ENCODE measurements at places on chromosomes 1 and 21.
A peak's percentile ranks its signal among the peaks of the same experiment; 100 is the strongest.

- no peak for DNase-seq
These were observed 13.4 kb upstream of the SVBP start for GRCh38 chr1:42830631-42831030.

- DNase-seq, result no peak
These were observed 336.7 kb upstream of the PROX1 start for GRCh38 chr1:213651077-213651476.

DNA sequence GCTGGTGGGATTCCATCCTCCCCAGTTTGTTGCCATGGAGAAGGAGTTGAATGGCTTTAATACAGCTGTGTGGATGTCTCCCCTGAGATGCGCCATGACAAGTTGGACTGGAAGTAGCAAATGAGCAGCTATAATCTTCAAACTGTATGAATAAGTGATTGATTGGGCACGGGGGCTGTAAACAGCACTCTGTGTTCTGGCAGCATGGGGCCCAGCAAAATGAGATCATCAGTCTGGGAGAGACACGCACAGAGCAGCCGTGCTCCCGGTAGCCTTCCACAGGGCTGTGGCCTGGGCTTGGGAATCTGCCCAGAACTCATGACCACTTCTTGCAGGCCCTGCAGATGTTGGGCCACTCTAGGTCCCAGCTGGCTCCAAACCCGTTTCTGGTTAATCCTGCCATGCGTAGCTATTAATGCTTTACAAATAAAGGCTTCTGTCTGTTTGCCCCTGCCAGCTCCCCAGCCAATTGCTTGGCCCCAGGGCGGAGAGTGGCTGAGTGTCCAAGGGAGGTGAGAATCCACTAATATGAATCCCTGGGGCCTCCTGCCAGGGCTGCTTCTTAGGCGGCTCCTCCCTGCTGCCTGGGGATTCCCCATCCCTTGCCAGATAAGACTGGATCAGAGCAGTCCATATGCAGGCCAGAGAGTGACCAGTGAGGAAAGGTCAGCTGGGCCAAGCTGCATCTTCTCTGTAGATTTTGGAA is 642.9 kb downstream of the AJAP1 start:
- peak; percentile 48 for DNase-seq

- DNase-seq, result peak; percentile 83
These were observed 46.8 kb downstream of the PTPRU start for GRCh38 chr1:29282924-29283803.

DNA sequence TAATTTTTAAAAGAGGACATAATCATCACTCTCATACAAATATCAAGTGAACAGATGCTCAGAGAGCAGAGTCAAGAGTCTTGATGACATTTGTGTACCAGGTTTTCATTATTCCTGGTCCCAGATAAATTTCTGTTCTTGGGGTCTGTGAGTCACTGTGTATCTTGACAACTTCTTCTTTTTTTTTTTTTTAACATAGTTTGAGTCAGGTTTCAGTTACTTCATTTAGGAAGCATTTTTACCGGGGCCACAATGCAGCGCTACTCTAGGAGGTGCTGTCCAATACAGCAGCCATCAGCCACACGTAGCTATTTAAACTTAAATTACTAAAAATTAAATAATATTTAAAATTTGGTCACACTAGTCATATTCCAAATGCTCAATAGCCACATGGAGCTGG is 188.1 kb upstream of the SAMSN1 start:
- no peak for DNase-seq

DNA sequence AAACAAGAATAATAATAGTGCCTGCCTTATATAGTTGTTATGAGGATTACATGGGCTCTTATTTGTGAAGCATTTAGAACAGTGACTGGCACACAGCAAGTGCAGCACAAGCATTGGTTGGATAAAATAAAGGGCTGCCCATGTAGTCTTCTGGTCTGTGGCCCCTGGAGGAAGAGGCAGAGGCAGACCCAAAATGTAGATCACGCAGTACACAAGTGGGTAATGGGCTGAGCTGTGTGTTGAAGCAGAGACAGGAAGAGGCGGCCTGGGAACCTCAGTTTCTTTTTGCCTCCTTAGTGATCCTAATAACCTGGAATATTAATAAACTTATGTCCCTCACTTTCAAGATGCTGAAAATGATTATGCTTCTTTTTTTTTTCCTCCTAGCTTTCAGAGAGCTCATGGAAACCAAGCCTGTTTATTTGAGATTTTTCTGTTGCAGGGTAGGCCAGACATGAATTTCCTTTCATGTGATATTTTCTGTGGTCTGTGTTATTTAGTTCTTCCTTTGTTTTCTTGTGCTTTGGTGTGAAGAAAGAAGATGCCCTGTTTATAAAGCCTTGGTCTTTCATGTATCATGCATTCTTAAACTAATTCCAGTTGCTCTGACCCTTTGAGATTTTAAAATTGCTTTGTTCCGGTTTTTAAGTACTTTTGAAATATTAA is 42.5 kb downstream of the LRRC8D start:
- no peak for DNase-seq

GRCh38 chr21:31012133-31013089 is 25.9 kb downstream of the KRTAP19-8 start:
- DNase-seq, result no peak

- DNase-seq, result peak; percentile 23
These were observed 21.5 kb upstream of the DDOST start for GRCh38 chr1:20682571-20683236.

- DNase-seq, result no peak
These were observed 50.6 kb upstream of the HP1BP3 start for GRCh38 chr1:20837554-20838192.

- no peak for DNase-seq
These were observed 11.5 kb upstream of the CFAP45 start for GRCh38 chr1:159911326-159912070.

- DNase-seq, result no peak
These were observed 136.8 kb downstream of the KCNK2 start for GRCh38 chr1:215219372-215219771.

GRCh38 chr21:42117229-42117966 is 46.3 kb downstream of the UMODL1 start:
- DNase-seq, result peak; percentile 90

GRCh38 chr1:181479137-181479745 is 4.1 kb upstream of the CACNA1E start:
- peak; percentile 72 for DNase-seq

DNA sequence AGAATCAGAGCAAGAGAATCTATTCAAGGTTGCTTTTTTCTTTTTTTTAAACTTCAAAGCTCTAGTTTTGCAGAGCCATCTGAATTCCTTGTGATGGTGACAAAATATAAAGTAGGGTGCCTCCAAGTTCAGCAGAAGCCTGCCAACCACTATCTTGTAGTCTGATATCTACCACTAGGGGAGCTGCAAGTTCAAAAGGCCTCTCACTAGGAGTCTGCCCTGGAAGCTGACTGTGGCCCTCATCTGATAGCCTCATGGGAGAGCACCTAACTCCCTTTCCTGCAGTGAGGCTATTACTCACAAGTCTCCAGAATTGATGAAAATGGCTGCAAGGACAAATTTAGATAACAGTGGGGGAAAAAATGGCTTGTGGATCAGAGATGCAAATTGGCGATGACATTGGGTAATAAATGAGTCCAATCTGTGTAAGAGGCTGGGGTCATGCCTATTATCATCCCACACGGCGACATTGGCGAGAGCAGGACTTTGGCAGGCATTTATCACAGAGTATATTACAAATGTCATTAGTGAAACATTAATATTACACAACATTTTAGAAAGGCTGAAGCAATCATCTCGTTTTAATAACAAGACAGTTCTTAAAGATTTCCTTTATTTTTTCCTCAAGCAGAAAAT is 10.7 kb upstream of the ZP4 start:
- no peak for DNase-seq

DNA sequence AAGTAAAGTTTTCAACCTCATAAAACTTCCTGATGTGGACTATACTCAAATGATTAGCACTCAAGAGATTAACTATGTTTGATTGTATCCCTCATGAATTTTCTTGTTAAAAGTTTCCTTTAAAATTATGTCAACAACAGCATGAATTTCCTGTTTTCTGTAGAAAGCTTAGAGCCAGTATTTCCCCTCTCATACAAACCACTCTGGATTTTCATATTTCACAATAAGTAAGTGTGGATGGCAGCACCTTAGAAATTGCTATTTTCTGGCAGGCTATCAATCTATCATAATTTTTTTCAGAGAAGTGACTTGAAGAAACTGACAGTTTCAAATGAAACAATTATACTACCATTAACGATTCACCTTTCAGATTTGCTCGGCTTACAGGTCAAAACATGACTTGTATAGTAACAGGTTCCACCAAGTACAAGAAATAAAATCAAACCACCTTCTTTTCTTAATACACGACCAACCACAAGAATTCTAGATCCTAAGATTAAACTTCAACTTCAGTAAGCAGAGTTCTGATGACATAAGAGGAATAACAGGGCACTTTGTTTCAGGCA is 20.8 kb downstream of the ELK4 start:
- DNase-seq, result peak; percentile 28

DNA sequence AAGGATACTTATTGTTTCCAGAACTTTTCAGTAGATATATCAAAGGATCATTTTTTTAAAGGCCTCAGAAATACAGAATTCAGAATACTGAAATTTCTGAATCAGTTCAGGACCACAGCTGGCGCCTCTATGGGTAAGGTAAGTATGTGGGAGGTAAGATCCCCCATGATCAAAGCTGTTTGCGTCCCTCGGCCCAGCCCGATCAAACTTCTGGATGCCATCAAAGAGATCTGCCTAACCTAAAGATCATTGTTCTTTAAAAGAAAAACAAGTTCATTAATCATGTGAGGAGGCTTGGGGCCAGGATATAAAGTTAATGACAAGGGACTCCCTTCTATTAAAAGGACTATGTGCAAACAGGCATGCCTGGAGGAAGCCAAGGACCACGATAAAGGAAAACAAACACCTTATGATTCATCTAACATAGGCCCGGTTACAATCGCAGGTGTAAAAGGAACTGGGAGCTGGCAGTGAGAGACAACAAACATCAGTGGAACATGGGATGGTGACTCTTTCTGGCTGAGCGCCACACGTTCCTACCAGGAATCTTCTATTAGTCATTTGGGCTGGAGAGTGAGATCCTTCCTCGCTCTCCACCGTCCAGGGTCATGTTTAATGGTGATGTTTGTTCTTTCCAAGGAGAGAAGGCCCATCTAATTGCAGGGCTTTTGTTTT is 2.8 kb upstream of the BACE2 start:
- DNase-seq, result no peak

- DNase-seq, result no peak
These were observed 766 bp upstream of the SLC44A3 start for GRCh38 chr1:94819238-94819944.

DNA sequence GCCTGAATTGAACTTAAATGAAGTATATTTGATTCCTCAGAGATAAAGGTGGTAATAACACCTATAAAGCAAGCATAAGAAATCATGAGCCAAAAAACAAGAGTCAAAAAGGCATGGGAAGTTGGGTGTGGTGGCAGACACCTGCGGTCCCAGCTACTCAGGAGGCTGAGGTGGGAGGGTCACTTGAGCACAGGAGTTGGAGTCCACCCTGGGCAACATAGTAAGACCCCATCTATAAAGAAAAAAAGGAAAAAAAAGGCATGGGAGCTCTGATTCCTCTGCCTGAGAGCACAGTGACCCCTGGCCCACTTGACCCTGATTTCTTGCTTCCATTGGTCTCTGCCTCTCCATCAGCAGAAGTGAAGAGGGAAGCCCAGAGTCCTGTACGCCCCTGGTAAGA is 40.3 kb downstream of the MT1HL1 start:
- DNase-seq, result no peak

DNA sequence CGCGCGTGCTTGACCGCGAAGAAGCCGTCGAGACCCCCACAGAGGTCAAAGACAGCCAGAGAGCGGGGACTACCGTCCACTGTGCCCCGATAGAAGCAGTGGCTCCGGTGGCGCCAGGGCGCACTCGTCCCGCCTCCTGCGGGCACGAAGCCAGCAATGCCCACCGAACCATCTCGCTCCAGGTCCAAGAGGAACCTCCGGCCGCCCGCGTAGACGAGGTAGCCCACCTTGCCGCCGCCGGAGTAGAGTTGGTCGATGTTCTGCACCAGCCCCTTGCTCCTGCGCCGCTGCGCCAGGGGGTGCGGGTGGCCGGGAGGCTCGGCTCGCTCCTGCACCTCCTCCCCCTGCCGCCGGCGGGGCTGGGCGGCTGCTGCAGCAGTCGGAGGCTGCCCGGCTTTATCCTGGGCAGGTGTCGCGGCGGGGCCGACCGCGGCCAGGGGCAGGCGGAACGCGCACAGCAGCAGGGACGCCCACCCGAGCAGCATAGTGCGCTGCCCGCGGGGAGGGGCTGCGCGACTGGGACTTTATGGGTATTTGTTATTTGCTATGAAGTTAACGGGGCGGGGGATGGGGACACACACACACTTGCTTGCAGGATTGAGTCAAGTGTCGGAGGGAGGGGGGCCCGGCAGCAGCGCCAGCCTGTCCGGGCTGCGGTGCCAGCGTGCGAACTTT is 844 bp downstream of the ADAMTS5 start:
- peak; percentile 36 for DNase-seq

DNA sequence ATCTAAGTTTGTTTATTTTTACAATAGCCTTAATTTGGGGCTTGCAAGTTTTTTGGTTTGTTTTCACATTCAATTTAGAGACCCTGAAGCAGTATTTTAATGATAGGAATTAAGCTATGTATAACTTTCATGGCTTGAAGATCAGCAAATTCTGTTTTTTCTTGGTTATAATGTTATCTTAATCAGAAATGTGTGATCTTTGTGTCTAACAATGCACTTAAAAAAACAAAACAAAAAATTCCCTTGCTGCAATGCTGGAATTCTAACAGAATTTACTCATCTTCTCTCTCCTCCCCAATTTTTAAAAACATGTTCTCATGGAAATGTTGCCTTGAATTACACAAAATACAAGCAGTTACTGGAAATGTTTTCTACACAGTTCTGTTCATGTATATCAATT is 113.1 kb downstream of the OLFML2B start:
- DNase-seq, result no peak

DNA sequence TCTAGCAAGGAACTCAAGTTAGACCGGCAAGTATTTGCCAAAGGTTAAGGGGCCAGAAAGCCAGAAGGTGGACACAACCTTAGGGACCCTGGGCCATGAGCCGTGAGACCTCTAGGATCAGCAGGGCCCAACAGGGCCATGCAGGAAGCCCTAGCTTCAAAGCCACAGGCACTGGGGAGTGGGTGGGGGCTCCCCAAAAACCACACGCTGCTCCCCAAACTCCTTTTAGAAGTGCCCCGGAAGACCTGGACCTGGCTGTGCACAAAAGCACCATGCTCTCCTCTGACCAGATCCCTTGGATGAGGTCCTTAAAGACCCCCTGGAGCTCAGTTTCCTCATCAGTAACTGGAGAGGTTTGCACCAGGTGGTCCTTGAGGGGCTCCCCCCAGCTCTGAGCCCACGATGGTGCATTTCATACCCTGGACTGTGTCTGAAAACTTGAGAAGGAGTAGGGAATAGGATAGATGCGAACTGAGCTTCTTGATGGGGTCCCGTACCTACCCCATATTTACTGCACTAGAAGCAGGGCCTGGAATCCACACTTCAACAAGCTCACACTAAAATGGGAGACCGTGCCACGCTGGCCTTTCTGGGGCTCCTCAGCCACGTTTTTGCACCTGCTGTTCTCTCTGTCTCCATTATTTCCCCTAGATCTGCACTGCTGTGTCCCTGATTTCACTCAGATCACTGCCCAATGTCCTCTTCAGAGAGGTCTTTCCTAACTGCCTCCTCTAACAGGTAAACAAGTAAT is 40.6 kb upstream of the LBR start:
- no peak for DNase-seq

All from umbilical cord (tissue), 2 donors.